ENCODE measurements at places on chromosomes 11 and 22. TPM values are rescaled to one million over a fixed set of nuclear protein-coding genes. Genes with fewer than 3 reads are reported as not detected.

The CNGA4 gene
- not detected for total RNA-seq

The FDXACB1 gene
- 1.4 TPM for total RNA-seq

The BIK gene
- total RNA-seq = 13.5 TPM

GRCh38 chr22:50711446-50712340 lies 26.3 kb upstream of the ACR start:
- H3K4me3 ChIP-seq = no peak overlapping the region
- H3K27me3 ChIP-seq = no peaks in the 10 kb centered on the region
- H3K36me3 ChIP-seq = no peaks in the 10 kb centered on the region
- no peak overlapping the region for H3K27ac ChIP-seq
- no peaks in the 10 kb centered on the region for H3K4me1 ChIP-seq
- no peak for DNase-seq

DNA sequence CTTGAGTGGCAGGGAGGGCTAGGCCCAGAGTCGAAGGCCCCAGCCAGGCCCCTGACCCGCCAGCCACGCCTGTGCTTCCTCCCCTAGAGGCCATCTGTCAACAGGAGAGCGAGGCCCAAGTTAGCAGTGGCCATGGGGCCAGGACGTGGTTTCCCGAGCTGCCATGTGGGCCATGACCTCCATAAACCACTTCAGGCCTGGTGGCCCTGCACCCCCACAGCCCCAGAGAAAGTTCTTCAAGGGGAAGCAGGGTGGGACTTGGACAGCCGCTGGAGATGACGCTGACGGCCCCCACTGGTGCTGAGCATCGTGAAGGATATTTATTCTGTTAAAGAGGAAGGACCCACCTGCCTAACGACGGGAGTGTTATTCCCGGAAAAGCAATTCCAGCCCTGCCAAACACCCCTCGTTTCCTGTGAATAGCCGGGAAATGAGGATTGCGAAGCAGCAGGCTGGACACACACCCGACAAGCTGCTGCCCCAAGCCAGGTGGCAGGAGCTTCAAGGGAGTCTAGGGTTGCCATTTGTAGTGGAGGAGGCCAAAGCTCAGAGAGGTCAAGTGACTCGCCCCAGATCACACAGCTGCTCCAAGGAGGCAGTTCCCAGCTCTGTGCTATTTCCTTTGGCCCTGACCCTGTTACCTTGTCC lies 12.8 kb downstream of the PRR5 start:
- H3K4me3 ChIP-seq = no peak overlapping the region
- no peaks in the 10 kb centered on the region for H3K27me3 ChIP-seq
- H3K4me1 ChIP-seq = peaks cover 36% of the 10 kb centered on the region
- H3K36me3 ChIP-seq = no peaks in the 10 kb centered on the region

- no peak for DNase-seq
- no peaks in the 10 kb centered on the region for H3K36me3 ChIP-seq
- no peaks in the 10 kb centered on the region for H3K4me1 ChIP-seq
- no peak overlapping the region for H3K27ac ChIP-seq
- no peak overlapping the region for H3K4me3 ChIP-seq
- no peaks in the 10 kb centered on the region for H3K27me3 ChIP-seq
Observed at GRCh38 chr11:76638270-76639197, 32.0 kb downstream of the LRRC32 start.

Data from transverse colon (tissue), 4 donors.